ENCODE measurements at places on chromosomes 4 and X. TPM values are rescaled to one million over a fixed set of nuclear protein-coding genes. Genes with fewer than 3 reads are reported as not detected.

DNA sequence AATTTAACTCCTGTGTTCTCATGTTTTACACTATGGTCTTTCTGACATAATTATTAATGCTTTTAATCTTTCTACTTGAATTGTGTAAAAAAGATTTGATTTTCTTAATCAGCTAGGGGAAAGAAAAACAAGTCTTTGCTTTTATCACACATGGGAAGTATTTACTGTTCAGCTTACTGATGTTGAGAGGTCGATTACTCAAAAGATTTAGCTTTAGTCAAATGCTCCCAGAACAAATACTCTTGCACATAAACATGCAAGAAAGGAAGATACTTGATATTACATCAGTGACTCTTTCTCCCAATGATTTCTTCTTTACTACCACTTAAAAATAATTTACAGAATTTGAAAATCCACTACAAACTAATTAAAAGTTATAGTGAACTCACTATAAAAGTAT is 198.3 kb upstream of the FAT4 start:
- no peak for DNase-seq

- DNase-seq: no peak
These were observed 64.8 kb downstream of the GPM6A start for GRCh38 chr4:175747250-175747649.

GRCh38 chrX:57930051-57930450 is 19.8 kb upstream of the ZXDA start:
- DNase-seq: no peak

DNA sequence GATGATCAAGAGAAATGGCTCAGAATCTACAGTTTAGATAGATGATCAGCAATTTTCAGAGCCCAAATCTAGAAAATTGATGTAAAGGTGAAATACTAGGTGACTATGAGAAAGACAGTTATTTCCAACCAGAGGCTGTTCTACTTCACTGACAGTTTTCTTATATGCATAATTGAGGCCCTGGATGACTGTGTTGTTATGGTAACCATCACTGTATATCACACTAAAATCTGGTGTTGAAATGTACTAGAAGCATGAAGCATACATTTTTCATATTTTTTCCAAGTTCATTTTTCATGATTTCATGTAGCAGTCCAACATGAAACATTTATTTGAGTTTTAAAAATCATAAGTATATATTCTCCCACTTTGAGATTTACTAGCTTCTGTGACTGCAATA is 87.4 kb downstream of the ATXN3L start:
- DNase-seq: no peak

DNA sequence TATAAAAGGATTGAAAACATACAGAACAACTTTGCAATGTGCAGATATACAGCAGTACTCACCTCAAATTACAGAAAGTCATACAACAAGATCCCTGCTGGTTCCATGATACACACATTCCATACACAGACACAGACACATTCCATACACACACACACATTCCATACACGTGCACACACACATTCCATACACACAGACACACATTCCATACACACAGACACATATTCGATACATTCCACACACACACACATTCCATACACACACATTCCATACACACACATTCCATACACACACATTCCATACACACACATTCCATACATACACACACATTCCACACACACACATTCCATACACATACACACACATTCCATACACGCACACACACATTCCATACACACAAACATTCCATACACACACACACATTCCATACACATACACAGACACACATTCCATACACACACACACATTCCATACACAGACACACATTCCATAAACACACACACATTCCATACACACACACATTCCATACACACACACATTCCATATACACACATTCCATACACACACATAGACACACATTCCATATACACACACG is 13.7 kb downstream of the LINC00632 start:
- no peak for DNase-seq

- no peak for DNase-seq
These were observed 293.2 kb upstream of the PRPS2 start for GRCh38 chrX:12497832-12498591.

DNA sequence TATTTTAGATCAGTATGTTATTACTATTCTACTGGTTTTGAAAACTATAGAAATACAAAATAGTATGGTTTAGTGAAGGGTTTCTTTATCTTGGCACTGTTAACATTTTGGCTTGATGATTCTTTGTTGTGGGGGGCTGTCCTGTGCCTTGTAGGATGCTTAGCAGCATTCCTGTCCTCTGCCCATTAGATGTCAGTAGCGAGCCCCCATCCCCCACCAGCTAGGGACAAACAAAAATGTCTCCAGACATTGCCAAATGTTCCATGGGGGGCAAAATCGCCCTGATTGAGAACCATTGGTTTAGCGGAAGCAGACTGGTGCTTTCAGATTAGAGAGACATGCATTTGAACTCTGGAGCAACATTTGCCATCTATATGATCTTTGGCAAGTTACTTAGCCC is 23.3 kb downstream of the SPARCL1 start:
- no peak for DNase-seq

DNA sequence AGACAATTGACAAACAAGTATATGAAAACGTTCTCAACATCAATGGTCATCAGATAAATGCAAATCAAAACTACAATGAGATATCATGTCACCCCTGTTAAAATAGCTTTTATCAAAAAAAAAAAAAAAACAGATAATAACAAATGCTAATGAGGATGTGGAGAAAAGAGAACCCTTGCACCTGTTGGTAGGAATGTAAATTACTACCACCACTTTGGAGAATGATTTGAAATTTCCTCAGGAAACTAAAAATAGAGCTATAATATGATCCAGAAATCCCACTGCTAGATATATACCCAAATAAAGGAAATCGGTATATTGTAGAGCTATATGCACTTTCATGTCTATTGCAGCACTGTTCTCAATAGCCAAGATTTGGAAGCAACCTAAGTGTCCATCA is 470.6 kb upstream of the FSTL5 start:
- no peak for DNase-seq

GRCh38 chrX:97145934-97146333 is 262.2 kb downstream of the RPA4 start:
- DNase-seq: no peak

DNA sequence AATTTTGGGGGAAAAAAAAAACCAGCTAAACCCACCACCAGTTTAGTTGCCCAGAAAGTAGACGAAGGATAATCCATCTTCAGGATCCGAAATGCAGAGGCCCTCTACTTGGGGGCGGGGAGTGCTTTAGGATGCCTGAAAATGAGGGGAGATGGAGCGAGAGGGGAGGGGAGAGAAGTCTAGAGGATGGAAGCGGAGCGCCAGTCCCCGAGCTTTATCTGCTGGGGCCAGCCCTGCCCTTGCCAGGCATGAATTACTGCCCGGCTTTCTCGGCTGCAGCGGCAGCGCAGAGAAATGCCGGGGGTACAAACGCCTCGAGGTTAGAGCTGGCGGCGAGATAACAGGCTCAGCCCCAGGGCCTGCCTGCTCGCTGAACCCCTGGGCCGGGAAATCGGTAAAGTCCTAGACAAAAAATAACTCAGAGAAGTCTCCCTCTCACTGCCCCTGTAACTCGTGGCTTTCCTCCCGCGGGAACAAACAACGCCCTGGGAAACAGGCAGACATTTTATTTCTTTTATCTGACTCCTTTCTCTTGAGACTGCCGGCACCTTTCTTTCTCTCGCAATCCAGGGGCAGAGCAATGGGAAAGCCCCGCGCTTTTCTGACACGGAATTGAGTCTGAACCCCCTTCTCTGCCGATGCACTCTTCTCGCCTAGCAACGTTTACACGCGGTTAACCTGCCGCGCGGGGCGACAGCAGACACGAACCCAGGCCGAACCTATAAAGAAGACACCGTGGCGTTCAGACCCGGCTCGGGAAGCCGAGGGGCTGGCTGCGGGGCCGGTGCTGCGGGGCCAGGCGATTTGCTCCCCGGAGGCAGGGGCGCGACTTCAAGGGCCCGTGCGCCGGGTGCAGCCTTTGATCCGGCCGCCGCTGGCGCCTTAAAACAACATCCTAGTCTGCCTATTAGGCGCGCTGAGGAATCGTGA is 3.1 kb upstream of the MSX1 start:
- no peak for DNase-seq

DNA sequence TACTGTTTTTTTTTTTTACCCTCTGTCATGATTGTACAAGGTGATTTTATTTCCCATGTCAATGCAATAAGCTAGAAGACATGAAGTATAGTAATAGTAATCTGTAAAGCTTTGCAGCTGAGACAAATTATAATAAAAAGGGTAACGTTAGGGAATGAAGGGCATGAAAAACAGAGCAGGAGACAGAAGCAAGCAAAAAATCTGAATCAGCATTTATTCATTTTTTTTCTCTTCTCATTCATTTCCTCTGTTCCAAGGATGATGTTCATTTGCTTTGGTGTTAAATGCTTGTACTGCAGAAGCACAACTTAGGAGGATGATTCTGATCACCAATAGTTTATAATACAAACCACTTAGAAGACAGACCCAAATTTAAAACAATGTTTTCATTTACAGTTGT is 64.3 kb downstream of the CCKAR start:
- DNase-seq: no peak

DNA sequence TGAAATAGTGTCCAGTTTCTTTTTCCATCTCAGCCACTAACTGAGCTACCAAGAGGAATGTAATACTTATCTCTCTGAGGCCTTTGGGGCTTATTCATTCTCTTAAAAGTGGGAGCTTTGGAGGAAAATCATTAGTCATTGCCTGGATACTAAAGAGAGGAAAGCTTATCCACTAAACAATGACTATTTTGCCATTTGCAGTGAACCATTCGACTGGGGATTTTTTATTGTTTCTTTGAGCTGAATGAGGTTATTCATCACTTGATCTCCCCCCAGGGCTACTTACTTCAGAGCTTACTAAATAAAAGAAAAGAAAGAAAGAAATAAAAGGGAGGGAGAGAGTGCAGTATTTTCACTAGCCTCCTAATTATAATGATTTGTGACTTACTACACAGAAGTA is 1329.5 kb upstream of the TENM3 start:
- peak; percentile 51 for DNase-seq

GRCh38 chr4:7917669-7918068 is 22.0 kb downstream of the AFAP1 start:
- no peak for DNase-seq

- peak; percentile 90 for DNase-seq
These were observed 58.0 kb downstream of the PJA1 start for GRCh38 chrX:69107231-69107739.

DNA sequence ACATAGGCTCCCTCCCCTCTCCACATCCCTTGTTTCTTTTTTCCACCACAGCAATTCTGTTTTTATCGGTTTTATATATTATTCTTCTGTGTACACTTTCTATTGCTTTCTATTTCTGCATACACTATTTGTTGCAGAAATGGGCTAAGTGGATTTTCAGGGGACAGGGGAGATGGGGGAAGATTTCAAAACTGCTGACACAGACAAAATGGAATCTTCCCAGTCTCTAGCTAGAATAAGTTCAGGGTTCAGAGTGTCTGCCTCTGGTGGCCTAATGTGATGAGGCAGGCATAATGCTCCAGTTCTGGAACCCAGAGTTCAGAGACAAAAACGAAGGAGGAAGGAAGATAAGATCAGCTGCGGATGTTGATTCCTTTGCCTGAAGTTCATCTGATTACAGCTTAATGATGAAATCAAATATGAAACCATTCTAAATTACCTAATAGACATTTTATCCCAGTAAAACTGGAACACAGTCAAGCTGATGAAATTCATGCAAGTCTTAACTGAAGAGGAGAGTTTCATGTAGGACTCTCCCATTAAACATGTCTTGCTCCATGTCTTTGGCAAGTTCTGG is 447.1 kb downstream of the AFF2 start:
- no peak for DNase-seq

- DNase-seq: no peak
These were observed 1703.7 kb upstream of the AGA start for GRCh38 chr4:179145746-179146525.

DNA sequence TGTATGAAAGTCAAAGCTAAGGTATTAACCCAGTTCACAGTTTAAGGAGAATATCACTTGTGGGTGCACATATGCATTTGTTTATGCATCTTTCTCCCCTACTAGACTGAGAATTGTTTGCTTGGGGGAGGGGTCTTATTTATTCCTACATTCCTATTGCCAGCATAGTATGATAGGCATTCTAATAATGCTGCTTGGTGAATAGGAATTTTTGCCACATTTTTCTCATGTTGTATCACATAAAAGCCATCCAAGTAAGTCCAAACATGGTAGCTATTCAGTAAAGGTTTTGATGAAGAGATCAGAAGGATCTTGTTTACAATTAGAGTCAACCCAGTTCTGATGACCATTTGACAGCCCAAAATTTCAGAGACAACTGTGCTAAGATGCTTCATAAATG is 48.6 kb downstream of the ASB9 start:
- no peak for DNase-seq

- DNase-seq: no peak
These were observed 15.0 kb upstream of the AKAP17A start for GRCh38 chrX:1576201-1576992.

- DNase-seq: no peak
These were observed at the start of gene HPGDS for GRCh38 chr4:94342694-94343093. Gene HPGDS, minus strand, starts transcription at chr4:94342836. Its CDS starts 8,207 bp downstream, at chr4:94334629.

- no peak for DNase-seq
These were observed 54.5 kb upstream of the ATXN3L start for GRCh38 chrX:13374364-13374763.

- DNase-seq: no peak
These were observed 14.0 kb upstream of the GLOD5 start for GRCh38 chrX:48747415-48748016.

DNA sequence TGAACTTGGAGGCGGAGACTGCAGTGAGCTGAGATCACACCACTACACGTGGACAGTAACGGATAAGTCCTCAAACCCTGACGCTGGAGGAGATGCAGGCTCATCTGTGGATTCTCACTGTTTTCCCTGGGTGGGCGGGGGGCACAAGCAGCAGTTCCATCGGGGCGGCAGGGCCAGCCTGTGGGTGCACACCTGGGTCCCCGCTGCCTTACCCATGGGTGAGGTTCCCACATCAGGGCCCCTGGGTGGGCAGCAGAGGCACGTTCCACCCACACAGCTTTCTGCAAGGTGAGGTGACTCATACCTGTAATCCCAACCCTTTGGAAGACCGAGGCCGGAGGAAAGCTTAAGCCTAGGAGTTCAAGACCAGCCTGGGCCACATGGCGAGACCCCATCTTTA is 56.6 kb upstream of the MXD4 start:
- DNase-seq: no peak

GRCh38 chrX:131987252-131987651 is 35.9 kb upstream of the STK26 start:
- DNase-seq: no peak

- DNase-seq: peak; percentile 63
These were observed 91.5 kb downstream of the GEMIN8 start for GRCh38 chrX:13938051-13938828.

Gene LGI2
- total RNA-seq: 7.5 TPM

Gene SPIN2A
- total RNA-seq: 0.63 TPM

Gene DACH2
- total RNA-seq: 0.47 TPM

Gene SLIT2
- 11.5 TPM for total RNA-seq

Gene BBS12
- 9.9 TPM for total RNA-seq

Gene CCDC160
- 4.9 TPM for total RNA-seq

Gene CTSO
- 40.3 TPM for total RNA-seq

Gene SRPX
- total RNA-seq: 39.2 TPM
